ENCODE measurements at places on chromosomes 2 and 18. TPM values are rescaled to one million over a fixed set of nuclear protein-coding genes. Genes with fewer than 3 reads are reported as not detected.

The POTEC gene
- total RNA-seq: not detected

The OR6B2 gene
- total RNA-seq: not detected

The LRRTM1 gene
- total RNA-seq: not detected

The GKN2 gene
- total RNA-seq: not detected

The ZNF514 gene
- 1.3 TPM for total RNA-seq

The DYNAP gene
- total RNA-seq: not detected

The GYPC gene
- 125 TPM for total RNA-seq

The SP110 gene
- total RNA-seq: 16.4 TPM

The AMER3 gene
- not detected for total RNA-seq

The STPG4 gene
- 0.33 TPM for total RNA-seq

Data from mammary microvascular endothelial cell (primary cell).